ENCODE measurements at places on chromosomes 6 and 20.
A peak's percentile ranks its signal among the peaks of the same experiment; 100 is the strongest.

- DNase-seq = no peak
Measured at GRCh38 chr6:115817161-115817560, 243.5 kb downstream of the FRK start.

GRCh38 chr6:133809406-133809805 lies 79.5 kb upstream of the TCF21 start:
- no peak for DNase-seq

DNA sequence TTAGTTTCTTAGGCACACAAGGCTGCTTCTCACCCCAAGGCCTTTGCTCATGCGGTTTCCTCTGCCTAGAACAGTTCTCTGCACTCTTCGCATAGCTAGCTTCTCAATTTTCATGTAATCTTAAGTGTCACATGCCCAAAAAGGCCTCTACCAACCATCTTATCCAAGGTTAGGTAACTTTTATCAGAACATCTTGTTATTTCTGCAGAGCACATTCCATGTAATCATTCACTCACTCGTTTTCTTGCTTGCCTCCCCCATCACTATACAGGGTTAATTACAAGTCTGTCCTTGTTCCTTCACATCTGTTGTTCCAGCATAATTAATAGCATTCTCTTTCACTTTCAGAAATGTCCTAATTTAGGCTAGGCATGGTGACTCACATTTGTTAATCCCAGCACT lies 53.8 kb downstream of the NCOA6 start:
- no peak for DNase-seq

GRCh38 chr6:144344646-144345045 lies 59.5 kb downstream of the UTRN start:
- peak; percentile 53 for DNase-seq

DNA sequence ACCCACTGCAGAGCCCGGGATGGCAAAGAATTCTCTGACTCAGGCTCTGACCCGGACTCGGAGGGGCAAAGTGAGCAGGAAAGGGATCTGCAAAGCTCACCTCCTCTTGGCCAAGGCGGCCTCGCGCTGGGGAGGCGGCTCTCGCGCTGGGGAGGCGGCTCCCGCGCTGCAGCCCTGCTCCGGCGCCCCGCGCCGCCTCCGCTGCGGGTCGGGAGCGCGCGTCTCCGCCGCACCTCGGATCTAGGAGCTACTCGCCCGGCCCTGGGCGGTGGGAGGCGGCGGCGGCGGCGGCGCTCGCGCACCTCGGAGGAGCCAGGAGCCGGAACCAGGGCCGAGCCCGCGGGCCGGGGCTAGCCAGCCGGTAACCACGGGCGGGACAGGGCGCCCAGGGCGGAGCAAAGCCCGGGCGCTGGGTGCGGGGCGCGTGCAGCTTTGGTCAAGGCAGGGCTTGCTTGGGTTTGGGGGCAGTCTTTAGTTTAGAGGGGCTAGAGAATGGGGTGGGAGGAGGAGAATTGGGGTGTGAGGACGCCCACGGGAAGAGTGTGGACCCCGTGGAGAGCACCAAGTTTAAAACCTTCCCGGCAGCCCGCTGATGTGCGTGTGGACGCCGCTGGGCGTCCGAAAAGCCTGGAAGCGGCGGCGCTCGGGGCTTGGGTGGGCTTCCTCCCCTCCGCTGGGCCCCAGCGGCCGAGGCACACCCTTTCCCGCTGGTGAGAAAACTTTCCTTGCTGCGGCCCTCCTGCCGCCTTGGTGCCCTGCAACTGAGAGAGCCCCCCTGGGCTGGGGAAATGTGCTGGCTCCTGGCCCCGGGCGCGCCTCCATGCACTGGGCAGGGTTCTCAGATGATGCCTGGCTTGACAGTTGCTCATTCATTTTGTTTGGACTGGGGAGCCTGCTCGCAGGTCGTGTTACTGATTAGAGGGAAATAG lies at the start of gene MRAP2:
Gene MRAP2, plus strand, starts transcription at position 250 of the 929 bp plus-strand sequence. CDS start 21,547 bp downstream, outside the sequence.
- no peak for DNase-seq

DNA sequence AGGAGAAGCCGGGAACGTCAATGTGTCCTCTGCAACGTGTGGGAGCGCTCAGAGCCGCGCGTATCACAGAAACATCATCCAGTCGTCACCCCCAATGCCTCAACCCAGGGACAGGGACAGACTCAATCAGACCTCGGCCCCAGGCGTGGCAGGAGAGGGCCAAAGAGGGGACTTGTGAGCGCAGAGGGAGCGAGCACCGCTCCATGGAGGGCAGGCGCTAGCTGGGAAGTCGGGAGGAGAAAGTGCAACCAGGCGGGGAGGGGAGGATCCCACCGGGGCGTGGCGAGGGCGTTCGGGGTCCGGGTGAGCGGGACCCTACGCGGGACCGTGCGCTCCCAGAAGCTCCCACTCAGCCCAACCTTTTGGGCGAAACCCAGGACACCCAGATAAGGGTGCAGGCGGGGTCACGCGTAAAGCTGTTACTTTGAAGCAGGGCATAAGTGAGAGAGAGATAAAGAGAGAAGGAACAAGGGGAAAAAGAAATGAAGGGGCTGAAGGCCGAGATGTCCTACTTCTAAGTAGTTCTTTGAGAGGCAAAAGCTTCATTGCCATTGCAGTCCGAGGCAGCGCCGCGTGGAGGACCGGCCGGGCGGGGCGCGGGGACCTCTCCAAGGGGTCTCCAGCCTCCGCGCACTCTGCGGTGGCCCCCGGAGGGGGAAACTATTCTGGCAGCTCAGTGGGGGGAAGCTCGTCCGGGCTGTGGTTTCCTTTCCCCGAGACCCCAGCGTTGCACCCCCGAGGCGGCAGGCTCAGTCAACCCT lies 862 bp upstream of the SOBP start:
- peak; percentile 10 for DNase-seq

DNA sequence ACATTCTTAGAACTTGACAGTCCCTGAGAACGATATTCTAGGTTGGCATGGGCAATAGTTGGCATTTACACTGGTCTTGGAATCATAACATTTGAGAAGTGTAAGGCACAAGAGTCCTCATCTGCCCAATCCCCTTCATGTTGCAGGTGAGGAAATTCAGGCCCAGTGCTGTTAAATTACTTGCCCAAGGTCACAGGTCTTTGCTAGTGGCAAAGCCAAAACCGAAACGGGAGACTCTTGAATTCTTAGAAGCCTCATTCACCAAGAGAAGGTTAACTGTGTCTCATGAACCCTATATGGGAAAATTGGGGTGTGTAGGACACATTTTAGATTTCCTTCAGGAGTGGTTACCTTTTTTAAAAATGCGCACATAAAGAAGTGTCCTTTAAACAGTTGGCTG lies 7.2 kb downstream of the E2F3 start:
- DNase-seq = no peak

All from activated naive CD4-positive, alpha-beta T cell treated with Interleukin-2 at 50 U/mL for 16 hours (primary cell).